Chondrocyte (in vitro differentiated cells): ENCODE measurements at places on chromosomes 5 and 9. TPM values are rescaled to one million over a fixed set of nuclear protein-coding genes. Genes with fewer than 3 reads are reported as not detected.
A peak's percentile ranks its signal among the peaks of the same experiment; 100 is the strongest.

- DNase-seq: no peak
Observed at GRCh38 chr9:111891910-111892499, 4.6 kb upstream of the UGCG start.

The PCSK1 gene
- total RNA-seq: 0.05 TPM in 1 of 3 replicates, not detected in the others

The RAD17 gene
- total RNA-seq: 22.4 to 25.7 TPM (median 25.3 TPM) in 3 replicates

- DNase-seq: no peak
Observed at GRCh38 chr5:134609232-134609851, 23.3 kb downstream of the SAR1B start.

- DNase-seq: no peak
Observed at GRCh38 chr9:99816392-99816791, 5.3 kb upstream of the NR4A3 start.

- DNase-seq: no peak
Observed at GRCh38 chr5:59828623-59829022, 64.9 kb downstream of the PDE4D start.

The CREBRF gene
- 13.2 to 14.9 TPM (median 14.7 TPM) in 3 replicates for total RNA-seq

DNA sequence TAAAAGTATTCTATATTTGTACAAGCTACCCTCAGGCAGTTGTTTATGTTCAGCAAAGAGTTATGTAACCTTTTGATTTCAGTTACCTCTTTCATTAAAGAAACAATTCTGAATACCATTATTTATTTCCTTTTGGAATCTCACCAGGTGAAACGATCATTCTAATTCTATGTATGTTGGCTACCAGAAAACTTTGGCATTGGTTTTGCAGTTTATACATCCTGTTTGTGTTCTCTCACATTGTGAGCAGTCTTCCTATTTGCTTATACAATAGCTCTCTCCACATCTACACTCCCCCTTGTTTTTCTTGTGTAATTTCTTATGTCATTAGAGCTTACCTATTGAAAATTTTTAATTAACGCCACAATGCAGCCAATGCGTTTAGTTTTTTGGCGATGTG lies 276.0 kb upstream of the MPDZ start:
- no peak for DNase-seq

DNA sequence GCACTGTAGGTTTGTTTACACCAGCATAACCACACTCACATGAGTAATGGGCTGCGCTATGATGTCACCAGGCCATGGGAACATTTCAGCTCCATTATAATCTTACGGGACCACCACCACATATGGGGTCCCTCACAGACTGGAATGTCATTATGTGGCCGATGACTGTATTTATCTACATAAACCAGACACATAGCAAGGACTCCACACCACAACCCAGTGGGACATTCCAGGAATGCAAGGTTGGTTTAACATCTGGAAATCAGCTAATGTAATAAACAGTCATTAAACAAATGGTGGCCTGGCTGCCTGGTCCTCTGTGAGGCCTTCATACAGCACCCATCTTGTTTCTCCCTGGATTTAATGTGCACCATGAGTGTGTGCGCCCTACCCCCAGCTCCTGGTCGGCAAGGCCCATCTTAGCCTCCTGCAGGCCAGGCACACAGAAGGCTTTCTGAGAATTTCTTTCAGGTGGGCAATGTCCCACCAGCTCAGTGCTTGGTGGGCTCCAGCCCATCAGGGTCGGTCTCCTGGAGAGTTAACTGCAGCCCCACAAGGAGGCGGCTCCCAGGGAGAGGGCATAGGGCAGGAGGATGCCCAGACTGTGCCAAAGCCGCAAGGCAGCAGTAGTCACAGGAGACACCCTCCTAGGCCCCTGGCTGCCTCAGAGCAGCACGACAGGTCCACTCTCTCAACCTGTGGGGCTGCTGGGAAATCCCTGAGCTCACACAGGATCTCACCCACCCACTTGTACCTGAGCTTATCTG lies 35.9 kb upstream of the SARDH start:
- DNase-seq: peak; percentile 79

DNA sequence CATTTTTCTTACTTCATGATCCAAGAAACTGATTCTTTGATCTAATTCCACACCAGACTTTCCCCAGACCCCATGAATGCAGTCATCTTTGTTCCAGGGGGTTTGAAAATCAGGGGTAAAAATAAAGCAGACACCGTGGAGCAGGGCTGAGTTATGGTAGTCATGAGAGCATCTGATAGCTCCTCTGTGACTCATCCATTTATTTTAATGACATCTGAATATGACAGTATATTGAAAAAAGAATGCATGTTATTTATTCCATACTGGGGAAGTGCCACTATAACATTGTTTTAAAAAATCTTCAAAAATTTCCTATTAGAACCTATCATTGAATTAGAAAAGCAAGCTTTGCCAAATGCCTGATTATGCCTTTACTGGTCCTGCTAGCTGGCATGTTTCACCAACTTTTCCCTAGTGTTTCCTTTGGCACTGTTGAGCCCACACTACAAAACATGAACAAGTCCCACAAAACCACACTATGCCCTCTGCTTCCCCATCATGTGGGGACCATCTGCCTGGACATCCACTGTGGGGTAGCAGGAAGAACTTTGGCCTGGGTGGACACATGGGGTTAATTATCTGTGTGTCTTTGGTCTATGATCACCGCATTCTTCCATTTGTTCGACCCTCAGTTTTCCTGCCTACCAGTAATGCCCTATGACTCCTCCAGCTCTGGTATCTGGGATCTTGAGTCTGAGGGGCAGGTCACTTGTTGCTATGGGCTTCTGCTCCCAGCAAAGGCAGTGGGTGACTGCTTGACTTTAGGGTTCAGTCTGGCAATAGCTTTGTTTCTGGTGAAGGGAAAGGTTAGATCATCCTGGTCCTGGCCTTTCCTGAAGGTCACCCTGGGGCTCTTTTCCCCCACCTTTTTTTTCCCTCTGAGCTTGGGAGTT lies 82.7 kb upstream of the PANK3 start:
- DNase-seq: no peak

- no peak for DNase-seq
Observed at GRCh38 chr5:127942246-127943060, 141.1 kb upstream of the SLC12A2 start.

DNA sequence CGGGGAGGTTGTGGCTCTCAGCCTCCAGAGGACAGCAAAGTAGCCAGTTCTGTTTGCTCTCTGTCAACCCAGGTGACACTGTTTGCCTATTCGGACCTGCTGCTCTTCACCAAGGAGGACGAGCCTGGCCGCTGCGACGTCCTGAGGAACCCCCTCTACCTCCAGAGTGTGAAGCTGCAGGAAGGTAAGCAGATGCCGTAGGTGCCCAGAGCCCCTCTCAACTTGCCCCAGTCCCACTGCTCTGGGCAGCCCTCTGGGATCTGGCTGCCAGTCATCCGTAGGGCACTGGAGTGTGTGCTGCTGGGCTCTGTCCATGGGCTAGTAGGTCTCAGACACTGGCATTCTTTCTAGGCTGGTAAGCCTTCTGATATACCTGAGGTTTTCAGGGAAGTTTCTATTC lies 59.3 kb downstream of the RGS3 start:
- no peak for DNase-seq

- DNase-seq: no peak
Observed at GRCh38 chr5:35990941-35991611, at the start of gene UGT3A1. Gene UGT3A1, minus strand, starts transcription at chr5:35991390. Its CDS starts 150 bp downstream, at chr5:35991240.

DNA sequence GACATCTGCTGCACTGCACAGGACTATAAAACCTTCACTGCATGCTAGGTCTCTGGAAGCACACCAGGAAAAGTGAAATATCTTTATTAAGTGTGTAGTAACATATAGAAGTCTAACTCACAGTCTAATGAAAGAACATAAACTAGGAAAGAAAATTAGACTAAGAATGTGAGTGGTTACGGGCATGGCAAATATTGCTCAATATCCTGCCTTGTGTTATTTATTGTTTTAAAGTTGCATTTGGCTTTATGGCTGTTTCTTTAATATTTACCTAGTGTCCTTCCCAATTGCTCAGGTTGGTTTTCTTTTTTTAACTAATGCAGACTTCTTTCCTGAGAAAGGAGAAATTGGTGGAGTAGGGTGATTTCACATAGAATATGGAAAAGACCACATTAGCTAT lies 342.4 kb downstream of the KIAA0825 start:
- DNase-seq: no peak

The EGFLAM gene
- 0.12 to 0.38 TPM in 2 of 3 replicates, not detected in the other for total RNA-seq

DNA sequence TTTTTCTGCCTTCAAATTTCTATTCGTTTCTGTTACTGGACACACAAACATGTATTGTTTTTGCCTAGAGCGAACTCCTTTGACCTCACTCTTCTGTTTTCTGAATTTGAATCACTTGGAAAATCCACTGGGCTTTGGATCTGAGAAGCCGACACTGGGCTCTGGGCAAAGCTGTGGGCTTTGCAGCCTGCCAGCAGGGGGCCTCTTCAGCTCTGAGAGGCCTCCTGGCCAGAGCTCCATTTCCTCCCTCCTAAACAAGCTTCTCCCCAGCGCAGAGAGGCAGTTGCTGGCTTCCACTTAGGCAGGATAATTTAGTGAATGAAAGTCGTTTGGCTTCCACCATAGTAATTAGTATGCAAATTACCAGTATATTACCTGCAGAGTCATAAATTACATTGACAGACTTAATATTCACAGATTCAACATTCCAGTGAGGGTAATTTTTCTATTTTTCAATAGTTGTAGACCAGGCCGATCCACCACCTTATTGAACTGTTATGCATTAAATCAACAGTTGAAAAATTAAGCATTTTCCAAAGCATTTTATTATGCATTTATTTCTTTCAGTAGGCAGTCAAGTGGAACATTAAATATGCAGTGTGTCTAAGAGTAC lies 104.0 kb upstream of the ZNF366 start:
- no peak for DNase-seq
